ENCODE measurements at places on chromosomes 16 and 17.

DNA sequence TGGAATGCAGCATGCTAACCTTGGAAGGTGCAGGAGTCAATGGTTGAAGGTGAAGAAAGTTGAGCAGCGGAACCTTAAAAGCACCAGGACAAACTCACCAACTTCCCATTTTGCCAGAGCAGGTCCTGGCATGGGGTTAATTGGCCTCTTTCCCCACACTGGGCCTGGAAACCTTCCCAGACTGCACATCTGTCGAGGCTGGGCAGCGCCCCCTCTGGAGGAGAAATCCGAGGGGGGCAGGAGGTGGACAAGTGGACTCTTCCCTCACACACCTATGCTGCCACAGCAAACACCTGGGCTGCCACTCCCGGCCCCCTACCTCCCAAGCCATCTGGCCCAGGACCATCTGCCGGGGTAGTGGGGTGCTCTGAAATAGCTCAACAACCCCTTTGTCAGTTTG is 232.4 kb downstream of the CBLN1 start:
- no peak for DNase-seq

DNA sequence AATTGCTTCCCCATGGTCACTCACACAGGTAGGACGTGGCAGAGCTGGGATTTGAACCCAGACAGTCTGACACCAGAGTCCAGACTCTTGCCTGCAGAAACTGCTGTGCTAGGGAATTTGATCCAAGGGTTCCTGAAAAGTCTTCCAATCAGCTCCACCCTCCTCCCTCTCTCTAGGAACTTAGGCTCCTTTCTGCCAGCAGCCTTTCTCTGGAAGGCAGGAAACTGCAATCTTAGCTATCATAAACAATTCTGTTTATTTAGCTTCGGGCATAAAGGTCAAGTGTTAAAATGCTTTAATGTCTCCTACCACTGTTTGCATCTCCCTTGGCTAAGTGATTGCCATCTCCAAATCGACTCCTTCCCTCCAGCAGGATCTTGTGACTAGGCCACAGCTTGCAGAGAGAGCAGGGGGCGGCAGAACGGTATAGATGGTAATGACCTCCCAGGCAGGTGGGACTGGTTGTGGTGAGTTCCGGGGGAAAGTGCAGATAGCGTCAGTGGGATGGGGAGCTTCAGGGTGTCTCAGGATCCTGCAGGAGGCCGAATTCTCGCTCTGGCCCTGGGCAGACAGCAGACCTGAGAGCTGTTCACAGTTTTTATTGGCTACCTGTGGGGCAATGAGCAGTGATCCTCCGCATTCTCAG is 882.4 kb upstream of the EEF2KMT start:
- DNase-seq, result no peak

DNA sequence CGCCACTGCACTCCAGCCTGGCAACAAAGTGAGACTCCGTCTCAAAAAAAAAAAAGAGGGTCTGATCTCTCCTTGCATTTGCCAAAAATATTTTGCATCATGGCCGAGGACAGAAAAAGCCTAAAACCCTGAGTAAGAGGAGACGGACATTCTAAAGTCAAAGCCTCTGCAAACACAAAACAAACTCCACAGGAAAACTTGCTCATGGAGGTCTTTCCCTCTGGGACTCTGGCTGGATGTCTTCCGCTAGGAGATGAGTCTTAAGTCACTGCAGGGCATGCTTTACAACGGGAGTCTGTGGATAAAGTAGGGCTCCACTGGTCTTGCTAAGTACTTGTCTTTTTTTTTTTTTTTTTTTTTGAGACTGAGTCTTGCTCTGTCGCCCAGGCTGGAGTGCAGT is 74.0 kb downstream of the MRM3 start:
- DNase-seq, result no peak

- no peak for DNase-seq
These were observed 139.8 kb downstream of the FOXL1 start for GRCh38 chr16:86718118-86718517.

DNA sequence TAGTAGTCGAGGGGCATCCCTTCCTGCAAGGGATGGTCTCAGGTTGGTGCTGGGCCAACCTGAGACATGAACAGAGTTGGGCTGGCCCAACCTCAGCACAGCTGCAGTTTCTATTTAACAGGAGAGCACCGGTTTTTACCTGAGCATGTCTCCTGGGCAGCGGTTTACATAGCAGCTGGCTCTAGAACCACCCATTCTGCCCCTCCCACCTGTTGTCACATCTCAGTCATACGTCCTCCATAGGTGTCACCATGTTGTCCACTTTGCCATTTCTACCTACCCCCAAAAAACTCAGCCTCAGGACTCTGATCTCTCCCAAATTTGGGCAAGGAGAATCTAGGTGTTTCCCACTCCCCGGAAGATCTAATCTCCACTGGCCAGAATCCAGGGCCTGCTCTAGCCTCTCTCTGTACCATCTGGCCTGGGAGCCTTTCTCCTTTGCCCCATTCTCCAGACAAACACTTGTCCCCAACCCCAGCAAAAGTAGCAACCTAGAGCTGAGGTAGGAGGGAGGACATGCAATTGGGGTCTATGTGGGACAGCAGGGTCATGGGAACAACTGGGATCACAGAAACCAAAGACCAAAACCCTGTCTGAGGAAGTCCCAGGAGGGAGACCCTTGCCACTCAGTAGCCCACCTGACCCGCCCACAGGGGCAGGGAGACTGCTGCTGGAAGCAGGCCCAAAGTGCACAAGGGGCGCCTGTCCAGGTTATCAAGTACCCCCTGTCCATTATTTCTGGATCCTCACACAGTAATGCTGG is 19.1 kb downstream of the ETV4 start:
- no peak for DNase-seq

- peak; percentile 83 for DNase-seq
These were observed at the start of gene KCTD5 for GRCh38 chr16:2682209-2683021. KCTD5 (plus strand) TSS chr16:2682523; CDS start chr16:2682549, 26 bp downstream.

DNA sequence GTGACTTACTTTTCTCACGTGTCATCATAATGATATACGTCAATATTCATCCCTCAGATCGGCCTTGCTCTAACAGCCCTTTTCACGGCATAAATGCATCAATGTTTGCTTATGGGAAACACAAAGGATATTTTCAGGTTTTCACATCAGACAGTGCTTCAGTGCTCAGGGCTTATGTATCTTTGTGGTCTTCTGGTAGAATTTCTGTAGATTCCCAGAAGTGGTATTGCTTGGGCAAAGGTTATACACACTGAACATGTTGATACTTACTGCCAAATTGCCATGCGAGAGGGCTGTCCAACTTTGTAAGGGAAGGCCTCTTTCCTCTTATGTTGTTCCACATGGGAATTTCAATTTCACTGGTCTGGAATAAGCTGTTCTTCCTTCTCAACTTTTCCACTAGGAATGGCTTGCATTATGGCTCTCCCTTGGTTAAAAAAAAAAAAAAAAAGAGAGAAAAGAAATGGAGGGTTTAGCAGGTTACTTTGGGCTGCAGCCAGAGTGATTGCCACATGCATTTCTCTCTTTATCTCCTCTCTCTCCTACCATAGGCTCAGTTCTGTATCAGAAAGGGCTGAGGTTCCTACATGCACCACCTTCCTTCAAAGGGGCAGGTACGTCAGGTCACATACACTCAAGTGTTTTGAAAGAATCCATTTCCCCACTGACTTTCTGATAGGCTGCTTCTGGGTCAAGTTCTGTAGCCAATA is 19.3 kb downstream of the DHODH start:
- DNase-seq, result no peak

GRCh38 chr16:72262711-72263110 is 90.8 kb upstream of the PMFBP1 start:
- no peak for DNase-seq

GRCh38 chr16:85350973-85351372 is 238.7 kb upstream of the CIBAR2 start:
- DNase-seq, result peak; percentile 94

- DNase-seq, result peak; percentile 22
These were observed 52.0 kb upstream of the TEX2 start for GRCh38 chr17:64315032-64315490.

DNA sequence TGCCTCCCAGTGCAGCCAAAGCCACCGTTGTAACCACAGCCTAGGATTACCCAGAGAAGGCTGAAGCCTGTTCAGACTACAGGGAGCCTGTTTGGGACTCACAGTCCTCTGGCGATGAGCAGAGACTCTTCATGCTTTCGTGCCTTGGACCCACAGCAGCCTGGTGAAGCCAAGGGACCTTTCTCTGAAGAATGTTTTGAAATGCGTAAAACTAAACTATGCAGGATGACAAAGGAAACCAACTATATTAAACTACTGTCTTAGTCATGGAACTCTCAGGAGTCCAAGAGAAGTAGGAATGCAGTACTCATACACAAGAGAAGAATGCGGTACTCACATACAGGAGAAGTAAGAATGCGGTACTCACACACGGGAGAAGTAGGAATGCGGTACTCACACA is 20.9 kb downstream of the ABR start:
- no peak for DNase-seq

- DNase-seq, result no peak
These were observed 183.5 kb downstream of the PHKB start for GRCh38 chr16:47644661-47645060.

- no peak for DNase-seq
These were observed 207.0 kb upstream of the CACNG3 start for GRCh38 chr16:24049113-24049512.

GRCh38 chr16:83356986-83357385 is 450.8 kb upstream of the HSBP1 start:
- no peak for DNase-seq

- no peak for DNase-seq
These were observed 84.8 kb downstream of the SNX11 start for GRCh38 chr17:48192321-48192731.

- no peak for DNase-seq
These were observed 9.8 kb downstream of the ASPSCR1 start for GRCh38 chr17:81987161-81987770.

DNA sequence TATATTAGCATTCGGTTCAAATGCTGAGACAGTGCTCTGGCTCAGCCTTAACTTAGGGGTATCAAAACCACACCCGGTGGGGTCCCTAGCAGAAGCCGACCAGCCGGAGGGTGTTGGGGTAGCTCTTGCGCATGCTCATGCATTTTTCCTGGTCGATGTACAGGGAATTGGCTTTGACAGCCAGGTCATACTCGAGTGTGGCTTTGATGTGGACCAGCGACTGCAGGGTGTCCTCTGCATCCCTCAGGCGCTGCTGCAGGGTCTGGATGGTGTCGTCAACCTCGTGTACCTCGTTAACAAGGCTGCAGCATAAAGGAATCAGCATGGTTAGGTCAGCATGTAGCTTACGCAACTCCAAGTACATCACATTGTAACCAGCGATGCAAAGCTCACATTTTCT is 37.5 kb downstream of the TEKT3 start:
- no peak for DNase-seq

DNA sequence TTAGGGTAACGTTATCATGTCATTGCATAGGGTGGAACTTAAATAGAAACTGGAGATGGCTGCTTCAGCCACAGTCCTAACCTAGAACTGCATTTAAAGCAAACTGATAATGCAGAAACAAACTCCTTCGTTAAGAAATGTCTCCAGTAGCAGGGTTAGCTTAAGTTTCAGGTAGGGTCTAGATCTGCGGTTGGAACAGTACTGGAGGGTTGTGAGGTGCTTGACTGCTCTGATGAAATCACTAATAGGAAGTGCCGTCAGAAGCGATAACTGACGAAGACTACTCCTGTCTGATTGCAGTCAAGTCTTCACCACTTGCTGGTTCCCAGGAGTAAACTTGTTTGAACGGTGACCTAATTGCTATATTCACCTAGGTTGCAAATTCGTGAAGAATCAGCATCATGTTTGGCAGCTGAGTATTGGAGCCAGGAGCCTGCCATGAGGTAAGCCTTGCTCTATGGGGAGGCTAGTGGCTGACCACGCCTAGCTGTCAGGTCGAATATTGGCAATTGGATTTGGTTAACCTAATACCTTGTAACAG is 24.5 kb downstream of the TRPV2 start:
- DNase-seq, result no peak

GRCh38 chr17:2299756-2300155 is 3.8 kb downstream of the SMG6 start:
- DNase-seq, result no peak

DNA sequence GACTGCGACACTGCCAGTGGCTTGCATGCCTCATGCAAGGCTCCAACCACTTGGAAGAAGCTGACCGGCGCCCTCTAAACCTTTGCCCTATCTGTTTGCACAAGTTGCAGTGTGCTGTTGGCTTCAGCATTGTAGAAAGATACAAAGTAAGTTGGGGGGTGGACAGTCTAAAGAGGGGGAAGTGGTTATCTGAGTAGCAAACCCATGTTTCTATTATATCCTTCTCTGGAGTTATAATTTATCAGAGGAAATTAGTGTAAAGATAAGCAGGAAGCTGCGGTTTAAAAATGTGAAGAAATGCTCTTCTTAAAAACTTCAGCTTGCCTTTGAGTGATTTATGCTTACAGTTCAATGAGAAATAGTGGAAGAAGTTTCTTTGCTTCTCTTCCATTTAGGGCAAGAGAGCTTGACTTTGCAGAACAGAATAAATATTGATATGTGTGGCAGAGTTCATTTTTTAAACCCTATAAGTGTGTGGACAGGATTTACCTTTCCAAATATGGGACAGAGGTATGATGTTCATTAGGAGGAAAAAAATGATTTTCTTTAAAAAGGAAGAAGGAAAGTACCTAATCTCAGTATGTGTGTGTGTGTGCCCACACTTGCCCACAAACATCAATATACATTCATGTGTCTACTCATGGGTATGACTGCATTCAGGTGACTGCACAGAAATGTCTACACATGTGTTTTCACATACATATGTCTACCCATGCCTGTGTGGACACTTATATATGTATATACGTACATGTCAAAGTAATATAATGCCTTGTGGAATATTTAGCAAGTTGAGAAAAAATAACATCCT is 8.1 kb downstream of the AMZ2 start:
- no peak for DNase-seq

DNA sequence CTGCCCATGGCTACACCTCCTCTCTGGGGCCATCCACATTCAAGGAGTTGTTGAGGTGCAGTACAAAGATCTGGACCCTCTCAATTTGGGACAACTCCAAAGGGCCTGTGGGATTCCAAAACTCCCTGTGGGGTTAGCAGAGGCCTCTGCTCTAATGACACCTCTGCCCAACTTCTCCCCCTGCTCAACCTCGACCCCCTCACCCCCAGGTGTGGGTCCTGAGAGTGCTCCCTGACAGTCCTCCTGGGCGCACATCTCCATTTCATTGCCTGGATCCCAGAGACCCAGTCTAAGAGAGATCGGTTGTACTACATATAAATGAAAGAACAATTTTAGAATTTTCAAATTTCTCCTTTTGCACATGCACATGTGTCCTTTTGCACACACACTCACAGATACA is 73.0 kb upstream of the NKD1 start:
- no peak for DNase-seq

GRCh38 chr17:47252766-47253512 is 688 bp upstream of the ITGB3 start:
- no peak for DNase-seq

GRCh38 chr16:20026361-20027072 is 47.2 kb downstream of the GPR139 start:
- DNase-seq, result no peak

DNA sequence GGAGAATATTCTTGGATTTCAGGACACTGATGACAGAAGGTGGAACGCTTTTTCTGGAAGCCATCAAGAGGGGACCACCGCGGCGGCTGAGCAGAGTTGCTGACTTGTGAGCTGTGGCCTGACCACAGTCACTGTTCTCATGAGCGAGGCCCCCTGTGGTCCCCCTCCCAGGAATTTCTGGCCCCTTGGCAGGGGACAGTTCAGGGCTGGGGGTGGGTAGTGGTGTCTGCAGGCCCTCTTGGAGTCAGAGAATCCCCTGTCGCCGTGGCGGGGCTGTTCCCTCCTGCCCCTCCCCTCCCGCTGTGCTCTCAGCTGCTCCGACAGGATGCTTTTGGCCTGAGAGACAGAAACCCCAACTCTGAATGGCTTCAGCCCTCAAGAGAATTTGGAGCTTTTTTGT is 292.0 kb downstream of the SEC14L1 start:
- no peak for DNase-seq

- no peak for DNase-seq
These were observed 8.8 kb downstream of the TPSG1 start for GRCh38 chr16:1216296-1216619.

Measured in skeletal muscle cell (primary cell).